Suppressor macrophage treated with lipopolysaccharide for 1 hour (primary cell): ENCODE measurements at places on chromosomes 13 and 19.

GRCh38 chr19:50590191-50590590 is 22.0 kb upstream of the LRRC4B start:
- DNase-seq: no peak

DNA sequence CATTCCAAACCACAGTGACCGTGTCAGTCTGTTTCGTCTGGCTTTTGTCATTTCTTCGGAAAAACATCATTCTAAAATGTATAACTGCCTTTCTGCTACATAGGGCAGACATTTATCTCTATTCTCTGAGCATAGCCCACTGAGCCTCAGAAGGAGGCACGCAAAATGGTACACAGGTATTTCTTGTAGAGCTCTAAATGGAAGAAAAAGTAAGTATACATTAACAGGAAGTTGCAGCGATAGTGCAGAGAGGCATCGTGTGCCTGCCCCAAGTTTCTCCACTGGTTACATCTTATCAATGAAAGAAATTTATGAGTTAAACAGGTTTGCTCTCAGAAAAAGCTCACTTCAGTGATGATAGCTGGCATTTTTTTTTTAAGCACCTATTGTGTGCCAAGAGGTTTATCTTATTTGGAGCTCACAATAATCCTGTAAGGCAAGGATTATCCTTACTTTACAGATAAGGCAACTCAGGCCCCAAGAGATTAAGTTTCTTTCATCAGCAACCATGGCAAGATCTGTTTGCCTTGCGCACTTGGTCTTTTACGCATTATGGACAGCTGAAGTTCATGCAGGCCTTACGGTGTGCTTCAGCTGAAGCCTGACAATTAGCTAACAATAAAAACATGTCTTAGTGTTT is 1.2 kb upstream of the RCBTB2 start:
- DNase-seq: peak; percentile 19

DNA sequence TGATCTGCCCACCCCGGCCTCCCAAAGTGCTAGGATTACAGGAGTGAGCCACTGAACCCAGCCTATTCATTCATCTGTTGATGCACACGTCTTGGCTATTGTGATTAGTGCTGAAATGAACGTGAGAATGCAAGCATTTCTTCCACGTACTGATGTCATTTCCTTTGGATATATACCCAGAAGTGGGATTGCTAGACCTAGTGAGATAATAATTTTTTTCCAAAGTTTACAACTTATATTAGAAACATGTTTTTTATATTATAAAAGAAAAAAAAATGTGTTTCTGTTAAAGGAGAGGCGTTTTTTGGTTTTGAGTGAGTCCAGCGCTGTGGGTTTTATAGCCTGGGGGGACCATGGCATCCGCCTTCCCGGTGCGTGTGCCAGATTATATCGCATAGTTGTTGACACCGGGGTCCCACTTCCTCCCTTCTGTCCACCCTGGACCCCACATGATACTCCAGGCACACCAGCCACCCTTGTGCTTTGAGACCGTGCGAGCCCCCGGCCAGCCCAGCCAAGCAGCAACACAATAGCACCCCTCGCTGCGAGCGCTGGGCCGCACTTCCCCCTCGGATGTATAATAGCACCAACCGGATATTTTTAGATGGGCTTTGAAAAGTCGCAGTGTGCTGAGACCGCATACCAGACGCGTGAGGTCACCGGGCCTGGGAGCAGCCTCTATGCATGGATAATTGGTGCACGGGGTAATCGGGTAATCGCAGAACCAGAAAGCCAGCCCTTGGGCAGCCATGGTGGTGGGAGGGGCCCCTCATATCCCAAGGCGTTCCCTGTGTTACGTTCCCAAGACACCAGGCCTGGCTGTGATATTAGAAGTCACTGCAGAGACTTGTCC is 59.6 kb downstream of the MYO9B start:
- DNase-seq: peak; percentile 66

- DNase-seq: peak; percentile 90
Observed at GRCh38 chr19:18940769-18941627, at the start of gene HOMER3. HOMER3 (minus strand) TSS chr19:18941217; CDS start chr19:18938982, 2,235 bp downstream.
